ENCODE measurements at places on chromosomes 5 and 9.

DNA sequence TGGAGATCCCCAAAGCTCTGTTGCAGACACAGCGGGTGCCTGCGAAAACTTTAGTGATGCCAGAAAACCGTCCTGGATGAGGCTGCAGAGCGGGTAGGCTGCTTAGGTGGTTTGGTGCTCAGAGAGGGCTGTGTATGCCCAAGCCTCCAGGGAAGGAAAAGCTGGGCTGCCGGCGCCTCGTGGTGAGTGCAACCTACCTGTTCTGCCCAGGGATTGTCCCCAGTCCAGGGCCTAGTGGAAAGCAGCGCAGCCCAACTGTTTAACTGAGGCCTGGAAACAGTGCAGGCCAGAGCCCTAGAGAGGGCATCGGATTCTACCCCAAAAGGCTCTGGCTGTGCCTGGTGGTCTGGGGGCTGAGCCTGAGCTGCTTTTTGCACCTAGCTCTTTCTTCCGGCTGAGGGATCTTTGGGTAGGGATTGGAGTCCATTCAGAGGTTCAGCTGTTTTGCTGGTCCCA is 2.8 kb downstream of the LMX1B start:
- DNase-seq = no peak

DNA sequence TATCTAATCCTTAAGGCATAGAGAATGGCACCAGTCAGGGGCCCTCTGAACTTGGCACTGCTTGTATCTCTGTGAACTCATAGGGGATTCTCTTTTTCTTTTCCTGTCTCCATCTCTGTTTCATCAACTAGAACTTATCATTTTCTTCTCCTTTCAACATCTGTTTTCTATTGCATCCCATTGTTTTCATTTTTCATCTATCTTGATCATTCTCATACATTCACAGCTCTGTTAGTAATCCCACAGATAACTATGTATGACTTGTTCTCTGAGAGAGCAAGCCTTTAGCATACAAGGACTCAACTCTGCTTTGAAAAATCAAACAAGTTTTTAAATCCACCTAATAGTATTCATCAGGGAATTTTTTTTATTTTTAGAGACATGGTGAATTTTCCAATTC is 264.3 kb downstream of the ARRDC3 start:
- no peak for DNase-seq

GRCh38 chr5:133806847-133807246 is 161.6 kb downstream of the C5orf15 start:
- no peak for DNase-seq

DNA sequence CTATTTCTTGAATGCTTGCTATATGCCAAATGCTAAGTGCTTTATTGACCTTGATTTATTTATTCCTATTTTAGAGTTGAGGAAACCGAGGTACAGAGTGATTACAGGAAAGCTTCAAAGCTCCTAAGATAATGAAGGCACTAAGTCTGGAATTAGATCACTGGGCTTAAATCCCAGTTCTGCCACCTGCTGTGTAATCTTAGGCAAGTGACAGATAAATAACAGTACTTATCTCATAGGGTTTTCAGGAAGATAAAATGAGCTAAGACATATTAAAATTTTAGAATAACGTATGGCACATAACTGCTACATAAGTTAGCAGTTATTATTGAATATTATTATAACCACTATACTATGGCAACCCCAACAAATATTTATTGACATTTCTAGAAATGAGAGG is 843.8 kb downstream of the DTWD2 start:
- DNase-seq = no peak

DNA sequence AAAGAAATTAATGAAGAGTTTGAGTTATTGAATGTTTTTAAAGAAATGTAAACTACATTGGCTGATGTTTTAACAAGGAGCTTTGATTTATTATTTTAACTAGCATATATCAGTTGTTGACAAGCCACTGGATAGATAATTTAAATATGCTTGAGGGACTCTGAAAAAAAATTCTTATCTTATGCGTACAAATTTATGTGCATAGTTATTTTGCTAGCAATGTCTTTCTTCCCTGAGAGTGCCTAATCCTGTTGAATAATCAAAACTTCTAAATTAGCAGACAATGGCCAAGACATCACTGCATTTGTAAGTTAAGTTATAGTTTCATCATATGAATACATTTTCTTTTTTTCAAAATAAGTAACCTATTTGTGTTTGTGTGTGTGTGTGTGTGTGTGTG is 342.3 kb downstream of the MED10 start:
- no peak for DNase-seq

- DNase-seq = no peak
These were observed 67.0 kb upstream of the DAB2IP start for GRCh38 chr9:121584421-121584820.

DNA sequence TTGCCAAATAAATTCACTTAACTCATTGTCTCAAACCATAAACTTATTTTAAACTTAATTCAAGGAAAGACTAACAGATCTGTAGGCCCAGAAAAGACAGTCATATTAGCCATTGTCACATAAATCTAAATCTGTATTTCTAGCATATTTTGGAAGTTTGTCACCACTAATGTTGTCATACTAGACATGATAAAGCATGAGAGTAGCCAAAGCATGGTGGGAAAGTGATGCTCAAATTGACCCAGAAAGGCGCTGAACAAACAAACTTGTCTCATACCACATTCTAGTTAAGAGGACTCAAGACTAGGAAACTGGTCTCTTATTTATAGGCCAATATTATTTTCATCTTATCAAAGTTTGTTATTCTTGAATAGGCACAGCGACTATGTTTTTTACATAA is 99.4 kb downstream of the VCAN start:
- DNase-seq = no peak

DNA sequence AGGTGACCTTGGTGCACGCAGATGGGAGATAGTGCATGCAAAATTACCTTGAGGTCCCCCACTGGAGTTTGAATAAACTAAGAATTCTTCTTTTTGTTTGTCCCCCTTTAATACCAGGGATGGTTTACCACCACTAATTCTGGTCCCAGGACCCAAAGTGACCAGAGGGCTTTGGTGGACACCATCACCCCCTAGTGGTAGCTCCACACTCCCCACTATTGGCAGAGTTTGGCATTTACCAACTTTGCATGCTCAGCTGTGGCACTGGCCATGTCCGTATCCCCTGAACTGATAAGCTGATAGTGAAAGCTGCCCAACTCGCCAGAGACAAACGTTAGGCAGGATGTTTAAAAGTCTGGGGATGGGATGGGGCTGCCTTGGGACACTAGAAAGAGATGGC is 3.3 kb downstream of the ASTN2 start:
- DNase-seq = peak; percentile 6

GRCh38 chr5:146048994-146049703 is 56.2 kb downstream of the PLAC8L1 start:
- DNase-seq = peak; percentile 68

- DNase-seq = peak; percentile 84
These were observed 42.8 kb upstream of the GDNF start for GRCh38 chr5:37882636-37883035.

- no peak for DNase-seq
These were observed 460.8 kb upstream of the SMARCA2 start for GRCh38 chr9:1554081-1555035.

DNA sequence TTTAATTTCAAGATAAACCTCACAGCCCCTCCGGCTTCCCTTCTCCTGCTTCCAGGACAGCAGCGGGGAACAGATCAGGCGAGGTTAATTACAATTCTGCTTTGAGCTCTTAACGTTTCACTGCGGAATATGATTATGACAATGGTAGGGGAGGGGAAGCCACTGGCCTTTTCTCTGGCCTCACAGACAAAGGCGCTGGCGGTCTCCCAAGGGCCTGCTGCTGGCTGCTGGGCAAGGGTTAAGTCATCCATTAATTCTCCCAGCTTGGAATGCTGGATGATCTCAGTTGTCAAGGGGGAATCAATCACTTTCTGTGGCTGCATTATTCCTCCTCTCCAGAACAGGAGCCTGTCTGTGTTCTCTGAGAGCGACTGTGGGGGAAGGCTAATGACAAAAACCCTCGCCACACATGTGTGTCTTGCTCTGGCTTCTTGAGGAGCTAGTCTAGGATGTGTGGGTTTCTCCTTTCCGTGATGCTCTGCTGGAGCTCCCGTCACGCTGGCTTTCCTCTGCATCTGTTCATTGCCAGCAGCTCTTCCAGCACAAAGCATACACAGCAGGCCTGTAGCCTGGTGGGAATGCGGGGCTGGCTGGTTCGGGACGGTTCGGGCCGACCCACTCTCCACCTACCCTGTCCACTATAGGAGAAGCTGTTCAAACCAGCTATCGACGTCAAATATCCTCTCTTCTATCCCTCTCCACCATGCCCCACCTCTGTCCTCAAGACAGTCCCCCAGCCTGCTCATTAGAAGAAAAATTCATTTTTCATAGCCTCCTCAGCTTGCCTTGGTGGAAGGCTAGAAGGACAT is 82.8 kb downstream of the DCP2 start:
- no peak for DNase-seq

- no peak for DNase-seq
These were observed 45.0 kb downstream of the ROPN1L start for GRCh38 chr5:10486511-10487344.

- DNase-seq = no peak
These were observed 6.2 kb upstream of the CYFIP2 start for GRCh38 chr5:157259699-157260098.

DNA sequence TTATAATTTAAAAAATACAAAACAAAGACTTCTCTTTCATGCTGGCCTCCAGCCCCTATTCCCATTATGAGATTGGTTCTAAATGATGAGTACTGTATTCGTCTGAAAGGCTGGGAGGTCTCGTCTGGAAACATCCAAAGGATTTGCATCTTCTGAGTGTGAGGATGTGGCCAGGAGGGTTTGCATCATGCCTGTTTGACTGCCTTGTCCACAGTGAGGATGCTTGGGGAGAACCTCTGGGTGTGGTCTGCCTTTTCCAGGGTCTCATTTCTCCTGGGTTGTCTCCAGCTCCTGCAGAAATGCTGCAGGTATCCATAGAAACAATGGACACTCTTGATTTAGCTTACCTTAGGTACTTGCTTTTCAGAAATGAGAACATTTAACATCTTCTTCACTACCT is 26.4 kb upstream of the CXCL14 start:
- DNase-seq = no peak

DNA sequence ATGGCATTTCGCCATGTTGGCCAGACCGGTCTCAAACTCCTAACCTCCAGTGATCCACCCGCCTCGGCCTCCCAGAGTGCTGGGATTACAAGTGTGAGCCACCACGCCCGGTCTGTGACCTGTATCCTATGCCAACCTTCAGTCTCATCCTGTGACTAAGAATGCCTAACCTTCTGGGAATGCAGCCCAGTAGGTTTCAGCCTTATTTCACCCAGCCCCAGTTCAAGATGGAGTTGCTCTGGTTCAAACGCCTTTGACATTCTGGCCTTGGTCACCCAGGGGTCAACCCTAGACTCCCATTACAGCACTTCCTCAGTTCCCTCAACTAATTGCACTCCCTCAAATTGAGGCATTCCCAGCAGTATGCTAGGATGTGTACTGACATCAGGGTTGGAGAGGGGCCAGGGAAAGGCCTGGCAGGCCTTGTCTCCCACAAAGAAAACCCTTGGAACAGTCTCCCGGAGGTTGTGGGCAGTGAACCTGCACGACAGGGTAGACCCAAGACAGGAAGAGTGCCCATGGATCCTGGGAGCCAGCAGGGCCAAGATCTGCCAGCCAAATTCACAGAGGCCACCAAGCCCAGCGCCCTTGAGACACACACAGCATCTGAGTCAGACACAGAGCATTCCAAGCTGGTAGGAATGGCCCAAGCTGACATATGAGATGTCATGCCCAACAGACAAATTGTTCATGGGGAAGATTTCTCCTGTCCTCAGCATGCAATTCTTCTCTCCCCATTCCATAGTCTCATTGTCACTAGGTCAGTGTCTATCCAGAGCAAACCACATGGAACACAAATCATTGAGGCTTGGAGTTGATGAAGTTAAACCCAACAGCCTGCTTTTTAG is 24.9 kb upstream of the SMU1 start:
- no peak for DNase-seq

- no peak for DNase-seq
These were observed 29.3 kb downstream of the CATSPER3 start for GRCh38 chr5:134997015-134997414.

DNA sequence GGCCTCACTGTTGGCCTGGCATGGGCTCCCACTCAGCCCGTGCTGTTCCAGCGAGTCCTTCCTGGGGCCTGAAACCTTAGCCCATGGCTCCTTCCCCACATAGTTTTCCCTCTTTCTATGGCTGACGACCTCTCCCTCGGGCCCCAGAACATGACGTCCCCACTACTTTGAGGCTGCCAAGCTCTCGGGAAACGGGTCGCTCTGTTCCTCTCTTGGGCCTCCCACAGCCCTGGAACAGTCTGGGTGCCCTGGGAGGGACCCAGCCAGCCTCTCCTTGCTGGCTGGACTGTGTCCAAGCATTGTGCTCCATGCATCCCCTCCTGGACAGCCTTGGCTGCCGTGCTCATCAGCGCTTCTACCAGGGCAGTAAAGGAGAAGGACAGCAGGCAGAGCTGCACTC is 118.3 kb downstream of the SYK start:
- DNase-seq = no peak

DNA sequence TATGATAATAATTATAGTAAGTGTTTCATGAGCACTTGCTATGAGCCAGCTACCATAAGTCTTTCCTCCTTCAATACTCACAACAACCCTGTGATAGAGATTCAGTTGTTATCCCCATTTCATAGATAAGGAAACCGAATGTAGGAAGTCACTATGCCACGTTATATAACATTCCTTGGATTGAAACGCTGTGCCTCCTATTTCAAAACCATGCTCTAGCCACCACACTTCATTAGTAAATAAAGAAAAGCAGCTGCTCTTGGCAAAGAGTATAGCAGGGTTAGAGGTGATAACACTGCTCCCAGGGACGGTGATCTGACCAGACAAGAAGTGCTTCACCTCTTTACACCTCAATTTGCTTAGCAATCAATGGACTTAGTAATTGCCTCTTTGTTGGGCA is 5.5 kb downstream of the ADAMTS12 start:
- no peak for DNase-seq

GRCh38 chr9:76766126-76766525 is 1.9 kb downstream of the PCA3 start:
- DNase-seq = no peak

- DNase-seq = no peak
These were observed 47.3 kb upstream of the CDKN2AIPNL start for GRCh38 chr5:134459010-134459403.

GRCh38 chr5:107505763-107506534 is 164.8 kb downstream of the EFNA5 start:
- no peak for DNase-seq

- DNase-seq = peak; percentile 52
These were observed 16.5 kb downstream of the CSF2 start for GRCh38 chr5:132090107-132090506.

- DNase-seq = no peak
These were observed 97.8 kb upstream of the PALM2AKAP2 start for GRCh38 chr9:109682227-109682626.

- DNase-seq = no peak
These were observed 28.2 kb downstream of the TCERG1 start for GRCh38 chr5:146475190-146475780.
